Vagina (tissue), 2 donors: ENCODE measurements at places on chromosomes 11 and 22. TPM values are rescaled to one million over a fixed set of nuclear protein-coding genes. Genes with fewer than 3 reads are reported as not detected.

The RFPL1 gene
- total RNA-seq, result not detected

The POU2AF2 gene
- not detected for total RNA-seq

The CTSF gene
- total RNA-seq, result 85.7 TPM

The KRTAP5-1 gene
- total RNA-seq, result not detected

The IGF2 gene
- total RNA-seq, result 56.5 TPM

The KRTAP5-4 gene
- not detected for total RNA-seq

GRCh38 chr22:39298241-39298987 lies 21.0 kb downstream of the RPL3 start:
- DNase-seq, result no peak

- no peak for DNase-seq
These were observed 30.6 kb downstream of the SCGB1A1 start for GRCh38 chr11:62449451-62449851.

DNA sequence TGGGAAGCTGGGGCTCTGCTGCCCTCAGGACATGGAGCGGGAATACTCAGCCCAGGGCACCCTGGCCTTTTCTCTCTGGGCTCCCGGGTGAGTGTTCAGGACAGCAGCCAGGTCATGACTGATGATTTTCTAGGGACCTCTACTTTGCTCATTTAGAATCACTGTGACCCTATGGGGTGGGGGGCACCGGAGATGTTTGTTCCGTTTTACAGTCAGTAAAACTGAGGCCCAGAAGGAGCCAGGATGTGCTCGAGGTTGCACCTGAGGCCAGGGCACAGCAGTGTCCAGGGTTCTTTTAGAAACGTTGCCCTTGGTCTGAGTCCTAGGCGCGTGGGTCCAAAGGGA lies 48.1 kb downstream of the SMIM38 start:
- DNase-seq, result no peak

DNA sequence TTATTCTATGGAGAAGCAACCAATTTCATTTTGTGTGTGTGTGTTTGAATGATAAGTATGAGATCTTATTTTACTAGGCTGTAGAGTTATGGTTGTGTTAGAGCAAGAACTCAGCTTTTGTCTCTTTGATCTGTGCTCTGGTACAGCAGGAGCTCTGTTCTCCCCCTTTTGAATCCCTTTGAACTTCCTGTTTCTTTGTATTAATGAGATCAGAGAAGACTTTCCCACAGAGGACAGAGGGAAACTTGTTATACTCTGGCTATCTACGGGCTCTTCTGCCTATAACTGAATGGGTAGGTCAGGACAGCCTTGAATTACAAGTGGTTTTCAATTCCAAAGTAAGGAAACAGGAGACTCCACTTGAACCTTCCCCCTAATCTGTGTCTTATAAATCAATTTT lies 1015.0 kb upstream of the RAG2 start:
- DNase-seq, result no peak

GRCh38 chr11:11309906-11310305 lies 43.1 kb downstream of the CSNK2A3 start:
- no peak for DNase-seq

DNA sequence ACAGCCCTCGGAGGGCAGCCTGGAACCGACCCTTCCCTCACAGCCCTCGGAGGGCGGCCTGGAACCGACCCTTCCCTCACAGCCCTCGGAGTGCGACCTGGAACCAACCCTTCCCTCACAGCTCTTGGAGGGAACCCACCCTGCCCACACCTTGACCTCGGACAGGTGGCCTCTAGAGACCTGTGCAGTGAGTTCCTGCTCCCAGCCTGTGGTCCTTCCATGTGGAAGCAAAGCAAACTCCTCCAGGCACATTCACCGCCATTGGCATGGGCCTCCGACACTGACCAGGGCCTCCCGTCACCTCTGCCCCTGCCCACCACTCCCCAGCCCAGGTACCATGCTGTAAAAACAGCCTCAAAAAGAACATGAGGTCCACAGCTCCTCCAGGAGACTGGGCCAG lies 272.1 kb downstream of the BRD1 start:
- no peak for DNase-seq

DNA sequence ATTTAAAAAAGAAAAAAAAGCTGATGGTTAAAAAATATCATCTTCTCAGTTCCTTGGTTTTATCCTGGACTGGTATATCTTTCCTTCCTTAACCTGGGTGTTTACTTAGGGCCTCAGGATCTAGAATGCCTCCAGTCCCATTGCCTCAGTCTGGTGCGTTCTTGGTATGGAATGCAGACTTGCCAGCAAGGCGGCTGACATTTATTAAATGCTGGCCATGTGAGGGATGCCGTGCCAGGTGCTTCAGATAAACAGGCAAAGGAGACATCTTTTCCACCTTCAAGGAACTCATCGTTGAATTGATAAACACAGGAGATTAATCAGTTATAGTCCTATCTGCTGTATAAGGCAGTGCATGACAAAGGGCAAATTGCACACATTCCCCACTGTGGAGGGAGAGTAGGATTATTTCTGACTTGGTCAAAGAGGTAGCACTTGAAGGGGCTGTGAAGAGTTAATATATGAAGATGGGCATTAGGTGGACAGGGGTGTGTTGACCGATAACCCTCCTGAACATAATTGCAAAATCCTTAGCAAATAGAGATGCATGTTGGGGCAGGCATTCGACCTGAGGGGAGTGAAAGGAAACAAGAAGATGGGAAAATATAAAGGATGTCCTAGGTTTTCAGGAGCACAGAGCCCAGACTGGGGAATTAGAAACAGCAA lies 54.4 kb downstream of the ALX4 start:
- peak; percentile 62 for DNase-seq

DNA sequence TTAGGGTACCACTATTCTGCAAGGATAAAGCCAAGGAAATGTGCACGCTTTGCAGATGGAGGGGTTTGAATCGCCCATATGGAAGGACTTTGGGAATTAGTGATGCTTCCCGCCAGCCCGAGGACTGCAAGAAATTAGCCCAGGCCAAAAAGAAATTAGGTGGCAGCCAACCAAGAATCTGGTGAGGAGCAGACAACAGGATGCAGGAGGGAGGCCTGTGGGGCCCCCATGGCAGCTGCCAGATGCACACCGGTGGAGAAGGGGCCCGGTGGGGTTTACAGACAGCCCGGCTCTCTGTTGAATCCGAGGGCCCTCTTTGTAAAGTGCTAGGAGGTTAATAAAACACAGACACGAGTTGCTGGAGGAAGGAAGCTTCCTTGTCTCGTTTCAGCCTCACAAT lies 73.5 kb downstream of the TIMP3 start:
- DNase-seq, result no peak

DNA sequence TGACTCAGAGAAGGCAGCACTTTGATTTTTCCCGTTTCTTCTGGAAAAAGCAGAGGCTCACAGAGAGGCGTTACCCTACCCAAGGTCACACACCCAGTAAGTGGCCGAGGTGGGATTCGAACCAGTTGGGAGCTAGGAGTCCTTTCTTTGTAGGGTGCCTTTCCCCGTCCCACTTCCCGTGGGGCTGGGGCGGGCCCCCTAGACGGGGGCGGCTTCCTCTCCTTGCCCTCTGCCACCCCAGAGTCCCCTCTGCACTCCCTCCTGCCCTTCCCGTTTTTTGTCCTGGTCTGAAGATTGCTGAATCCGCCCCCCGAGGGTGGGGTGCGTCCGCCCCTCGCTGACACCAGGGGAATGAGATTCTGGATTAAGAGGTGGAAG lies 747 bp downstream of the TPCN2 start:
- DNase-seq, result no peak

GRCh38 chr22:44273175-44273574 lies 39.6 kb downstream of the SHISAL1 start:
- no peak for DNase-seq

- DNase-seq, result no peak
These were observed 130.4 kb downstream of the HIPK3 start for GRCh38 chr11:33387581-33387980.

DNA sequence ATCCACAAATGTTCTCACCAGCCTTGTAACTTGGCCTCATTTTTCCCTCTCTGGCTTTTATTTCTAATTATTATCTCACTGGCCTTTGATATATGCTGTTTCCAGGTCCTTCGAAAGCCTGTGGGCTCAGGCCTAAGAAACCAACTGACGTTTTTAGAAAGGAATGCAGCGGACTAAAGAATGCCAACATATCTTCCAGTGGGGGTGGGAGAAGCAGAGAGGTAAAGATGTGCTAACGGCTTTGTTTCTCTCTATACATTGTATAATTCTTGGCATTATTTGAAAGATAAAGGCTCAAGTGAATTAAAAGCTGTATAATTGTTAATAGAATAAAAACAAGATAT lies 28.2 kb downstream of the OR6Q1 start:
- DNase-seq, result no peak

GRCh38 chr22:19951346-19951745 lies 9.7 kb upstream of the TXNRD2 start:
- no peak for DNase-seq

DNA sequence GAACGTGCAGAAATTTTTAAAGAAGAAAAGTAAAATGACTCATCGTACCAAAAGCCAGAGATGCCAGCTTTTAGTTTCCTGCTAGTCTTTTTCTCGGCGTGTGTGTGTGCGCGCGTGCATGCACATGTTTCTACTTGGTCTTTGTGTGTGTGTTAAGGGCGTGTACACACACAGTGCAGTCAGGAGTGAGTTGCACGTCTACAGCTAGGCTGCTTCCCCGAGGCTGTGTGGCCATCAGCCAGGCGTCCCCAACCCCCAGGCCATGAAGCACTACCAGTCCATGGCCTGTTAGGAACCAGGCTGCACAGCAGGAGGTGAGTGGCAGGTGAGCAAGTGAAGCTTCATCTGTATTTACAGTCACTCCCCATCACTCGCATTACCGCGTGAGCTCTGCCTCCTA lies 36.4 kb downstream of the KCNQ1 start:
- DNase-seq, result no peak

- no peak for DNase-seq
These were observed 19.5 kb downstream of the CRELD2 start for GRCh38 chr22:49937758-49938564.

DNA sequence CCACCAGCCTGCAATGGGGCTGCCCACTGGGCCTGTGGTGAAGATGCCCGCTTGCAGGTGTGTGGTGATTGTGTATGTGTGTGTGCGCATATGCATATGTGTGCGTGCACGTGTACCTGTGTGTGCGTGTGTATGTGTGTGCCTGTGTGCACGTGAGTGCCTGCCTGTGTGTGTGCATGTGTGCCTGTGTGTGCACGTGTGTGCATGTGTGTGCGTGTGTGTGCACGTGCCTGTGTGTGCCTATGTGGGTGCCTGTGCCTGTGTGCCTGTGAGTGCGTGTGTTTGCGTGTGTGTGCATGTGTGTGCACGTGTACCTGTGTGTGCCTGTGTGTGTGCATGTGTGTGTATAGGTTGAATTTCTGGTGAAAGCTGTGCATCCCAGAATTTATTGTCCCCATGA lies 2.4 kb upstream of the MUC6 start:
- no peak for DNase-seq
